ENCODE measurements at places on chromosomes 3 and 15. TPM values are rescaled to one million over a fixed set of nuclear protein-coding genes. Genes with fewer than 3 reads are reported as not detected.

SCG5 gene
- 24.4 TPM for total RNA-seq

DGKG gene
- not detected for total RNA-seq

GOLGA6L7 gene
- not detected for total RNA-seq

XCR1 gene
- total RNA-seq = not detected

ILDR1 gene
- total RNA-seq = not detected

LAMB2 gene
- 246 TPM for total RNA-seq

IGSF11 gene
- not detected for total RNA-seq

TAGLN3 gene
- not detected for total RNA-seq

ATP13A5 gene
- not detected for total RNA-seq

GRIP2 gene
- not detected for total RNA-seq

Measured in epithelial cell of alveolus of lung (primary cell).